Stimulated activated CD8-positive, alpha-beta memory T cell treated with anti-CD3 and anti-CD28 coated beads, Interleukin-4, amount 100 ng/mL, for 4 hours (primary cell): ENCODE measurements at places on chromosomes 4 and X.

GRCh38 chr4:96483308-96484030 is 643.6 kb downstream of the PDHA2 start:
- DNase-seq: no peak

- DNase-seq: no peak
Observed at GRCh38 chrX:8189096-8189830, 18.2 kb upstream of the VCX2 start.

DNA sequence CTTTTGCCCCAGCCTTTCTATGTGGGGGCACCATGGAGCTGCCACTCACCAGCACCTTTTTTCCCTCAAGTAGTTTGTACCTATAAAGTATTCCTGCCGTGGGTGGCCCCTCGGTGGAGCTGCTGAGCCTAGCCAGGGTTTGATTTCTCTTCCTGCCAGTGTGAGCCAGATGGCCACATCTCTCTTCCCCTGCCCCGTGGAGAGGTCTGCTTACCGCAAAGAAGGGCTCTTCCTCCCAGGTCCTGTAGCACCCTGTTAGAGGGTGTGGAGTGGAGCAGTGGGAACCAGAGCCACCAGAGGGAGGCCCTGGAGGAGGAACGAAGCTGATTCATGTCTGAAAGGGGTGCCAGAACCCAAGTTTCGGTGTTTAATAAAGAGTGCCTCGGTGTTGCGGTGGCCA is 95.4 kb downstream of the PTTG2 start:
- DNase-seq: no peak

GRCh38 chrX:75156531-75156945 is 455 bp upstream of the ABCB7 start:
- no peak for DNase-seq

DNA sequence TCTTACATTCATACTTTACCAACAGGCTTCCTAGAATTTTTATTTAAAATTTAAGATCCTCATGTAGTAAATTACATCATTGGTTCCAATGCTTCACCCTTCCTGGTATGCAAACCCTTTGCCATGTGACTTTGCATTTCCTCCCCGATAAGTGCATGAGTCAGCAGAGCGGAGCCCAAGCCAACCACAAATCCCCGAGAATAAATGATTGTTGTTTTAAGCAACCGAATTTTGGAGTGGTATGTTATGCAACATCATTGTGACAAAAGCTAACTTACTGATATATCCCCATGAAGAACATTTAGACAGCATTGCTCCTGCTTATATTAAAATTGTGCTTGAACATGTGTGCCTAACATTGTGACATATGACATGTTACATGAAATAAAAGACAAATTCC is 199.4 kb upstream of the DDX53 start:
- no peak for DNase-seq

- no peak for DNase-seq
Observed at GRCh38 chrX:147376601-147377422, 534.9 kb upstream of the FMR1 start.

- no peak for DNase-seq
Observed at GRCh38 chrX:71095033-71095432, 618 bp upstream of the FOXO4 start.

DNA sequence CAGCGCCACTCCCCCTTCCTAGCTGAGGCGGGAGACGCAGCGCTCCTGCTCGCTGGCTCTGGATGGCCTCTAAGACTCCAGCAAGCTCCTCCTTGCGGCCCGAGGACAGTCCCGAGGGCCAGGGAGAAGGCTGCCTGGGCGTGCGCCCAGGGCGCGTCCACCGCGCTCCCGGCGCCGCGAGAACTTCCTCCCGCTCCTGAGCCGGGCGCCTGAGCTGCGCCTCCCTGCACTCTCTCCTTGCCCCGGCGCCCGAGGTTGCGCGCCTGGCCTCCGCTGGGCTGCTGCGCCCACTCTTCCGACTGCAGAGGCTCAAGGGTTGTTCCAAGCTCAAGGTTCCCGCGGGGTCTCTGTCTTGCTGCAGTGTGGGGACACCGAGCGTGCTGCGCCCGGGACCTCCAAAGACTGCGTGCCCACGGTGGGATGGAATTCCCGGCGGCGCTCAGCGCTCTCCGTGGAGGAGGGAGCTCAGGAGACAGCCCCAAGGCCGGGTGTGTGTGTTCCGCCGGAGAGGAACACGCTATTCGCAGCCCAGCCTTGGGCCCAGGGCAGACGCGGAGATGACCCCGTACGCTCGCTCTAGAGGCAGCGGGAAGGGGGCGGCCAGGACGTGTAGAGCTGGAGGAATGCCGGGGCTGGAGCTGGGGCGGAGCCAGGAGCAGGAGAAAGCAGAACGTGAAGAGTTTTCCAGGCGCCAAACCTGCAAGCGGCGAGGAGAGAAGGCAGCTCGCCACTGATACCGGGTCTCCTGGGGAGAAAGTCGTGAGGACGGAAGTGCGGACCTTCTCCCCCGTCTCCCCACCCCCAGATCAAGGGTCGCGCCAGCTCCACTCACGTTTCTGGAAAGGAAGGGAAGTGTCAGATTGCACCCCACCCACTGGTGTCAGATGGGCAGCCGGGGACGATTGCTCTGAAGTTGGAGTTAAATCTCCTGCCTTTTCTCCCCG is at the start of gene ARHGAP6:
Gene ARHGAP6 (minus strand): TSS at position 753 of the 944 bp plus-strand sequence. CDS start 1,092 bp downstream, outside the sequence.
- no peak for DNase-seq

GRCh38 chrX:154762537-154763296 is at the start of gene DKC1:
TSS of gene DKC1 (plus strand) at chrX:154762864. CDS start at chrX:154762966, 102 bp downstream.
- peak; percentile 73 for DNase-seq

DNA sequence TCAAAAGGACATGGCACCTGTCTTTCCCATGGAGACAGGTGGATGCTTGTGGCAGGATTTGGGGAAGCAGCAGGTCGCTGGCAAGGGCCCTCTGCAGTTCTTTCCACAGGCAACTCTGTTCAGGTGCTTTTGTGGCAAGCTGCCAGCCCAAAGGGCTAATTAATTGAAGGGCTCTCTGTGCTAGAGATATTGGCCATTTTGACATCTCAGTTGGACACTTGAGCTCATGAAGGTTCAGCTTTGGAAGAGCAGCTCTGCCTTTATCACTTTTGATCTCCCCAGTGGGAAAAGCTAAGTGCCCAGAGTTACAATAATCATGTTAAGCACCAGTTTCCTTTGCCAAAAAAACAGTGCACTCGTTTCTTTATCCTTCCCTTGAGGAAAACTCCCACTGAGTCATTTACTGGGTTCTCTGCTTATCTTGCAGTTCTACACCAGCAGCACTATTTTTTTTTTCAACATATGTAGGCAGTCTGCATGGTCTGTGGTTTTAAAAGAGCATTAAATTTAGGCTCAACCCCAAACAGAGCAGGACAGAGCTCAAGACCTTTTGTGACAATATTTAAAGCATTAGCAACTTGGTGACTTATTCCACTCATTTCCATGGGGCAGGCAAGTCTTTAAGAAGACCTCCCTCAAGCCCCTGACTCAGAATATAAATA is 336.4 kb upstream of the RASGEF1B start:
- no peak for DNase-seq

DNA sequence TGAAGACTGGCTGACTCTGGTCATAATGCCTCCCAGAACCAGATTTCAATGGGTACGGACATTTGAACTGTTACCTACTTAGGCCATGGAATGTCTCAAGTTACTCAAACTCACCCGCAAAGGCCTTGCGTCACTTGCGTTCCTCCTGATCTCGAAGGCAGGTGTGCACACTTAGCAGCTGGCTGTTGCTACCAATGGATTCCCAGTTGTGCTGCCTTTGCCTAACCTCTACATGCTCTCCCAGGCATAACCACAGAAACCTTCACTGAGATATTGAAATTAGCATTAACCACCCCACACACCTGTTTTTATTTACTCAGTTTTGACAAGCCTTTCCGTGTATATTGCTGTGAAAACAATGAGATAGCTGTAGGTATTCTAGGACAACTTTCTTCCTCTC is 2.8 kb downstream of the ERVMER34-1 start:
- no peak for DNase-seq

GRCh38 chr4:153485860-153486259 is 19.7 kb downstream of the TMEM131L start:
- DNase-seq: no peak

DNA sequence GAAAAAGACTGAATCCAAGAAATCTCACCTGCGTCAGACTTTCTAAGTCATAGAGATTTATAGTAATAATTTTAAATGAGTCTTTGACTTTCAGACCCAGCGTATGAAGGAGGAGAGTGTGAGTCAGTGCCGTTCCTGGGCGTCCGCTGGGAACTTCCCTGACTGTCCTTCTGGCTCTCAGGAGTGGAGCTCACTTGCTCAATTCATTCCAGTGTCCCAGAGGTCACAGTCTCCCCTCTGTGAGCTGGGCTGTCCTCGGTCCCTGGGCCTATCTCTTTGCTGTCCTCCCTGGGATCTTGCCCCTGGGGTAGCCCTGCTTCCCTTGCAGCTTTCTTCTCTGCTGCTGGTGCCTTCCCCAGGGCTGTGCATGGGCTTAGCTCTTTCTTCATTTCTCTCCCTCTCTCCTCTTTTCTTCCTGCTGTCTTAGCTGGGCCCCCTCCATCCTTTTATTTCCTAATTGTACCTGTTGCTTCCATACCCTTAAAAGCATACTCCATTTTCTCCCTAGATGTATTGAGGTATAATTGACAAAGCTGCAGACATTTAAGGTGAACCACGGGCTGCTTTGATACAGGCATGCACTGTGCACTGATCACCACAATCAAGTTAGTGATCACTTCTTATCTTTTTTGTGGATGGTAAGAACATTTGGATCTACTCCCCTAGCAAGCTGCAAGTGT is 11.6 kb downstream of the SORBS2 start:
- no peak for DNase-seq

GRCh38 chrX:31333165-31333831 is 261.5 kb upstream of the FTHL17 start:
- DNase-seq: no peak

DNA sequence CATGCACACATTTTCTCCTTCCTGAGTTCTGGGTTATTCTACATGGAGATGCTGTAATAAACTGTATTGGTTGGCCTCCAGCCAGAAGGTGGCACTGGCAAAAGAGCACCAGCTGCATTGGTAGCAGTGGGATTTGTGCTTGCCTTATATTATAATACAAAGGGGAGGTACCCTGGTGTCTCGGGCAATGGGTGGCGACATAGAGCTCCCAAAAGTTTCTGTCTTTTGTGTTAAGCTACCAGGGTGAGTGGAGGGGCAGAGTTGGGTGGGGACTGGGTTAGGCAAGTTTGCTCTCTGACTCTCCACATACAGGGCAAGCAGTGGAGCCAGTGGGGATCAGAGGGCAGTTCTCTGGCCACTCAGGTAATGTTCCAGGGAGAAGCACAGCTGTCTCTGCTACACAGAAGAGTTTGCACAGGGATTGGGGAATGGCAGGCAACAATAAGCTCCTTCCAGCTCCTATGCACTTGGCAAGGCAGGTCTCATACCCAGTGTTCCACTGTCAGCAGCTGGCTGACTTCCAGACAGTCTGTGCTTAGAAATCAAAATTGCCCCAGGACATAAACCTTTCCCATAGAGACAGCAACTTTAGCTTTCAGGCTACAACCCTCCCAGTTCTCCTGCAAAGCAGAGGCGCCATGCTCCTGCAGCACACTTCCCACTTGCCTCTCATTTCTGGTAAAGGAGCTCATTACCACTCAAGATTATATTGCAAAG is 463.9 kb upstream of the PCDH7 start:
- no peak for DNase-seq

DNA sequence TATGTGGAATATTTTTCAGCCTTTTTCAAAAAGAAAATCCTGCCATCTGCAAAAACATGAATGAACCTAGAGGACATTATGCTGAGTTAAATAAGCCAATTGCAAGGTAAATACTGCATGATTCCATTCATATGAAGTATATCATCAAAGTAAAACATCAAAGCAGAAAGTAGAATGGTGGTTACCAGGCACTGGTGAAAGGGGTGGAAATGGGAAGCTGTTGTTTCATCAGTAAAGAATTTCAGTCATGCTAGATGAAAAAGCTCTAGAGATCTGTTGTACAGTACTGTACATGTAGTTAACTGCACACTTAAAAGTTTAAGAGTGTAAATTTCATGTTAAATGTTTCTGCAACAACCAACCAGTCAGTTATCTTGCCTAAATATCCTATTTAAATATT is 196.8 kb upstream of the ADGRL3 start:
- no peak for DNase-seq

DNA sequence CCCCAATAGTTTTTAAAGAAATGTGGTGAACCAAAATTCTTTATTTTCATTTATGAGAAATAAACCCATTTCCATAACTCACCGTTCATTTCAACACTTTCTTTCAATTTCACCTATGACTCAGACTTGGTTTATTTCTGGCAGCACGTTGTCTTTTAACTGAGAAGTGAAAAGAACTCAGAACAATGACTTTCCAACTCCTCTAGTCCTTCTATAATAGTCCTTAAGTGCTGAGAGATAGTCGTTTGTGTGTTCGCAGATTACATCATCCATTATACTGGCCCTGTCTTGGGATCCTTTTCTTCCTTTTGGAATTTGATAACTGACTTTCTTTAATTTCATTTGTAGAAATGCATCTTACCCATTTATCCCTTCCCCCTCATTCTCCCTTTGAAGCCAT is 113.6 kb downstream of the GLUD2 start:
- no peak for DNase-seq

- no peak for DNase-seq
Observed at GRCh38 chr4:24511371-24512063, 72.8 kb downstream of the DHX15 start.

- no peak for DNase-seq
Observed at GRCh38 chr4:105344141-105344540, 129.7 kb downstream of the PPA2 start.

DNA sequence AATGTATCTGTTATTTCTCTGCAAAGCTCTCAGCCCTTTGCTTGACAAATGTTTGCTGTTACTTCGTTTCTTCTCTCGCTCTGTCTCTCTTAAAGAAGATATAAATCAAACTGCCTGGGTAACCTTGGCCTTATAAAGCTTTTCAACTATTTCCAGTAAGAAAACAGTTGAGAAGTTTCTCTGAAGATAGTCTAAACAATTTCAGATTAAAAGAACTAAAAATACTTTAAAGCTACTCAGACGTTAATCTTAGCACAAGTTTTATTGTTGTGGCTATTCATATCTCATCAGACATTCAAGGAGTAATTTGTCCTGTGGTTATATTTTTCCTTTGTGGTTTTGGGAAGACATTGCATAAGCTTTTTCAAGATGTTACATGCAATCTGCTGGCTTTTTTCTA is 22.6 kb downstream of the HOPX start:
- DNase-seq: no peak

DNA sequence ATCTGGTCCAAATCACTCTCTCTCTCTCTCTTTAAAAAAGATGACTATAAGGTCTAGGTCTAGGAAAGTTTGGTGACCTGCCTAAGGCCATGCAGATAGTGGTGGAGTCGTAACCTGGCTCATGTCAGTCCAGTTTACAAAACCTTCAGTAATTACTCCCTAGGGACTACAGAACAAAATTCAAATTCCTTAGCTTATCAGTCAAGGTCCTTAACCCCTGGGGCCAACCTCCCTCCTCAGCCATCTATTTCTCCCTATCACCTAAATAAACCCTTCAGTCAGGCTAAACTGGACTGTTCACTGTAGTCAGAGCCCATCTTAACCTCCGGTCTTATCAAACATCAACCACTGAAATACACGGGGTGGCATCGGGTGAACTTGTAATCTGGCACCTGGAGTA is 68.9 kb downstream of the MAP3K15 start:
- DNase-seq: no peak

GRCh38 chr4:16238327-16238726 is 12.1 kb upstream of the TAPT1 start:
- no peak for DNase-seq
